Stimulated activated CD8-positive, alpha-beta memory T cell treated with anti-CD3 and anti-CD28 coated beads, Interleukin-4, amount 100 ng/mL, for 1 hour (primary cell): ENCODE measurements at places on chromosomes 4 and X.

GRCh38 chr4:182413550-182413949 lies 170.3 kb downstream of the TENM3 start:
- DNase-seq, result no peak

DNA sequence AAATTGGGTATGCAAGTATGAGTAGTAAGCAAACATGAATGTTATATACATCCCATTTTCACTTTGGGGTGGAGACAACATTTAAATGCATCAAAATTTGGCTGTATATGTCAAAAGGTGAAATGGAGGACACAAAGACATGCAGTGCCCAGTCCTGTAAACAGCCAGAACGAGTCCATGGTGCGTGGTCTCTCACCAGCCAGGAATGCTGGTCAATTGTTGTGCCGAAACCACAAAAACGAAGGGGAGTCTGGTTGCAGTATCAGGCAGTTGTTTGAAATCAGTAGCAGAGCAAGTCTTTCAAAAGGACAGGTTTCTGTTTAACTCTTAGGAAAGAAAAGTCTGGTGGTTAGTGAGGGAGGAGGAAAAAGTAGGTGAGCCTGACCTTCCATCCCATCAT lies 22.3 kb upstream of the RNF150 start:
- DNase-seq, result no peak

- DNase-seq, result no peak
These were observed 226.9 kb downstream of the ASMT start for GRCh38 chrX:1841746-1842145.

DNA sequence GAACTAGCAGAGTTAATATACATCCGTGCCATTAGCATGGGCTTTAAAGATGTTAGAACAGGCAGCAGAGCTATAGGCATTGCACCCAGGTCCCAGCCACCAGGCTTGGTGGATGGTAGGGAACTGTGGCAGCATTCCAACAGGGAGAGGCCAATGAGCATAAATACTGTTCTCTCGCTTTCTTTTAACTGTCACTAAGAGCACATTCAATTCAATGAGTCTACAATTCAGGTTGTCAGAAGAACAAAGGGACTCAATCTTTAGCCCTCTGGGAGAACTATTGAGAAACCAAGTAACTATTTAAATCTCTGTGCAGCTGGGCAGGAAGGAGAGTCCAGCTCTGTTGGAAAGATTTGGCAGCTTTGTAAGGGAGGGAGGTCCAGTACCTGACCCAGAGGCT lies 165.6 kb downstream of the CHIC1 start:
- no peak for DNase-seq

- no peak for DNase-seq
These were observed 458.5 kb downstream of the AFF2 start for GRCh38 chrX:148958901-148959300.
